Naive thymus-derived CD8-positive, alpha-beta T cell (primary cell): ENCODE measurements at places on chromosomes 13 and 19. TPM values are rescaled to one million over a fixed set of nuclear protein-coding genes. Genes with fewer than 3 reads are reported as not detected.
A peak's percentile ranks its signal among the peaks of the same experiment; 100 is the strongest.

DNA sequence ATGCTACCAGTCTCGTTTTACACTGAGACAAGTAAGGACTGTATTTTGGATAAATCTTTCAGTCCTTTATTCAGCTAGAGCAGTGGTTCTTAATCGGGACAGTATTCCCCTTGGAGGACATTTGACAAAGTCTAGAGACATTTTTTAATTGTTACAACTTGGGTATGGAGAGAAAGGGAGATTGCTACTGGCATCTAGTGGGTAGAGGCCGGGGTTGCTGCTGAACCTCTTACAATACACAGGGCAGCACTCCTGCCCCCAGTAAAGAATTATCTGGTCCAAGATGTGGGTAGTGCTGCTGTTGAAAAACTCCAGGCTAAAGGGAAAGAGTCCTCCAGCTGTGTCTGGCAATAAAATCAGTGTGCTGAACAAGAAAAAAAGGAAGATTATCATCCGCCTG is 334.8 kb downstream of the SLC7A1 start:
- peaks cover 3% of the 10 kb centered on the region for H3K27me3 ChIP-seq
- no peaks in the 10 kb centered on the region for H3K4me1 ChIP-seq
- no peak overlapping the region for H3K27ac ChIP-seq

DNA sequence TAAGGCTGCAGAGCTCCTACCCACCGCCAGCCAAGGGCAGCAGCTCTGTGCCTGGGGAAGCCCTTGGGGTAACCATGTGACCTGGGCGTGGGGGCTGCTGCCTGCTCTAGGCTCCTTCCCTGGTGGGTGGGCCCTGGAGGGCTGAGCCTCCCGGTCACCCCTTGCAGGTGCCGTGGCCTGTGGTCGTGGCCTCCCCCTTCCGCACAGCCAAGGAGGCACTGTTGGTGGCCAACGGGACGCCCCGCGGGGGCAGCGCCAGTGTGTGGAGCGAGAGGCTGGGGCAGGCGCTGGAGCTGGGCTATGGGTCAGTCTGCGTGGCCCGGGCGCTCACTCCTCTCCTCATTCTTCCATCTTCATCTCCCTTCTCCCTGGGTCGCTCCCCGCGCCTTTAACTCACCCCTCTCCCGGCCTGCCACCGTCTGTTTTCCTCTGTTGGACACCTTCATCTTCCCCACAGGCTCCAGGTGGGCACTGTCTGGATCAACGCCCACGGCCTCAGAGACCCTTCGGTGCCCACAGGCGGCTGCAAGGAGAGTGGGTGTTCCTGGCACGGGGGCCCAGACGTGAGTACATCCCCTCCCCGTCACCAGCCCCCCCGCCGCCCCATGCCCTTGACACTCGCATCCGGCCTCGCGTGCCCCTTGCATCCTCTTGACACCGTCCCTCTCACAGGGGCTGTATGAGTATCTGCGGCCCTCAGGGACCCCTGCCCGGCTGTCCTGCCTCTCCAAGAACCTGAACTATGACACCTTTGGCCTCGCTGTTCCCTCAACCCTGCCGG is 9.9 kb upstream of the FLT3LG start:
- no peaks in the 10 kb centered on the region for H3K36me3 ChIP-seq
- no peak for DNase-seq
- peaks cover 3% of the 10 kb centered on the region for H3K4me1 ChIP-seq
- H3K27me3 ChIP-seq: no peaks in the 10 kb centered on the region
- H3K27ac ChIP-seq: peak overlapping the region; percentile 92

DNA sequence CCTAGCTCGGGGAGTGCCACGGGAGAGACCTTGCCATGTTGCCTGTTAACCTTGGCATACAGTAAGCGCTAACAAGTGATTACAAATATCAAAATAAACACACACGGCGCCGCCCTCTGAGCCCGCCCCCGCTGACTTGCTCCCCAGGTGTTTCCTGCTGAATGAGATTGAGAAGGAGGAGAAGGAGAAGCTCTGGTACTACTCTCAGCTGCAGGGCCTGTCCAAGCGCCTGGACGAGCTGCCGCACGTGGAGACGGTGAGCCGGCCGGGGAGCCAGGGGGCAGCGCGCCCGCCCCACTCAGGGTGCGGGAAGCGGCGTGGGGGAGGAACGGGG is 5.0 kb downstream of the APC2 start:
- no peak for DNase-seq
- H3K4me3 ChIP-seq: no peak overlapping the region
- no peaks in the 10 kb centered on the region for H3K36me3 ChIP-seq
- peaks cover 26% of the 10 kb centered on the region for H3K4me1 ChIP-seq
- no peak overlapping the region for H3K27ac ChIP-seq
- peaks cover 57% of the 10 kb centered on the region for H3K27me3 ChIP-seq

- H3K27ac ChIP-seq: no peak overlapping the region
- H3K4me1 ChIP-seq: no peaks in the 10 kb centered on the region
- DNase-seq: peak; percentile 50
- H3K36me3 ChIP-seq: no peaks in the 10 kb centered on the region
- H3K4me3 ChIP-seq: no peak overlapping the region
- peaks cover 44% of the 10 kb centered on the region for H3K27me3 ChIP-seq
Observed at GRCh38 chr19:43809762-43810696, 7.8 kb upstream of the LYPD5 start.

GRCh38 chr19:41795031-41795461 is 1.3 kb upstream of the CEACAM3 start:
- peaks cover 23% of the 10 kb centered on the region for H3K27me3 ChIP-seq
- no peak overlapping the region for H3K27ac ChIP-seq
- H3K4me3 ChIP-seq: no peak overlapping the region
- DNase-seq: peak; percentile 17

DNA sequence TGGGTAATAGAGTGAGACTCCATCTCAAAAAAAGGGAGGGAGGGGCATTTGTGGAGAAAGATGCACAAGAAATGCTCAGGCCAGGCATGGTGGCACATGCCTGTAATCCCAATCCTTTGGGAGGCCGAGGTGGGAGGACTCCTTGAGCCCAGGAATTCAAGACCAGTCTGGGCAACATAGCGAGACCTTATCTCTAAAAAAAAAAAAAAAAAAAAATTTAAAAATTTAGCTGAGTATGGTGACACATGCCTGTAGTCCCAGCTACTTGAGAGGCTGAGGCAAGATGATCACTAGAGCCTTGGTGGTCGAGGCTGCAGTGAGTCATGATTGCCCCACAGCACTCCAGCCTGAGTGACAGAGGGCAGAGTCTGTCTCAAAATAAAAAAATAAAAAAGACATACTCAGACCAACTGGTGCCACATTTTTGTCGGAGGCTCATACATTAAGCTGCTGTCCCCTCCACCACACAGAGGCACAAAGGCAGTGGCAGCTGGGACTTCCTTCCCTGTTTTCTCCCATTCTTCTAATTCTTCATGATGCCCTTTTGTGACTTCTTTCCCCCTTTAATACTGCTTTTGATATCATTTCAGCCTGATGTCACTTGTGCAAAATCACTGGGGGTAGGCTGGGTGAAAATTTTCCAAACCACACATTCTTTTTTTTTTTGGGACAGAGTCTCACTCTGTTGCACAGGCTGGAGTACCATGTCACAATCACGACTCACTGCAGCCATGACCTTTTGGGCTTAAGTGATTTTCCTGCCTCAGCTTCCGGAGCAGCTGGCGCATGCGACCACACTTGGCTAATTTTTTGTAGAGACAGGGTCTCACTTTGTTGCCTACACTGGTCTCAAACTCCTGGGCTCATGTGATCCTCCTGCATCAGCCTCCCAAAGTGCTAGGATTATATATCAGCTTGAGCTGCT is 26.8 kb upstream of the CXCL17 start:
- no peak overlapping the region for H3K27ac ChIP-seq
- no peak for DNase-seq
- H3K36me3 ChIP-seq: no peaks in the 10 kb centered on the region
- no peak overlapping the region for H3K4me3 ChIP-seq
- peaks cover 6% of the 10 kb centered on the region for H3K4me1 ChIP-seq

DNA sequence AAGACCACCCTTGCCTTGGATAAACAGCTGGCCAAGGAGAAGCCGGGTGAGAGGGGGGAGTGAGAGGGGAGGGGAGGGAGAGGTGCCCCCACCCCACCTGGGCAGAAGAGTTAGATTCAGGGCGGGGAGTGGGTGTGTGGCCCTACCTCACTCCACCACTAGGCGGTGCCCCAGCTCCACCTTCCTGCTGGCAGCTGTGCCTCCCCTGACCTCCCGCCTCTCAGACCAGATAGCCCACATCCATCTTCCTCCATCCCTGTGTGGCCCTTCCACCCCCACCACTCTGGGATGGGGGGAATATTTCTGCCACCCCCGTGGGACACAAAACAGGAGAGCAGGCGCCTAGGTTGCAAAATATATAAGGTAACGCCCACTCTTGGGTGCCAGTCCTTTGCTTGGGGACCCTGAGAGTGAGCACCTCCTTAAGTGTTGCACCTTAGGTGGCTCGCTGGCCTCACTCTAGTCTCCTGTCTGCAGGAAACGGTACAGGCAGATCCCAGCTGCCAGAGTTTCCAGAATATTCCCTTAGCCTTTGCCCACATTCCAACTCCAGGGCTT is 13.8 kb upstream of the EHD2 start:
- H3K4me3 ChIP-seq: no peak overlapping the region
- no peak overlapping the region for H3K27ac ChIP-seq
- H3K4me1 ChIP-seq: peaks cover 6% of the 10 kb centered on the region
- no peaks in the 10 kb centered on the region for H3K36me3 ChIP-seq
- DNase-seq: peak; percentile 28
- no peaks in the 10 kb centered on the region for H3K27me3 ChIP-seq

Gene LILRA1
- polyA plus RNA-seq: not detected

Gene NCAN
- not detected for polyA plus RNA-seq
